ENCODE measurements at places on chromosomes 5 and 9.

DNA sequence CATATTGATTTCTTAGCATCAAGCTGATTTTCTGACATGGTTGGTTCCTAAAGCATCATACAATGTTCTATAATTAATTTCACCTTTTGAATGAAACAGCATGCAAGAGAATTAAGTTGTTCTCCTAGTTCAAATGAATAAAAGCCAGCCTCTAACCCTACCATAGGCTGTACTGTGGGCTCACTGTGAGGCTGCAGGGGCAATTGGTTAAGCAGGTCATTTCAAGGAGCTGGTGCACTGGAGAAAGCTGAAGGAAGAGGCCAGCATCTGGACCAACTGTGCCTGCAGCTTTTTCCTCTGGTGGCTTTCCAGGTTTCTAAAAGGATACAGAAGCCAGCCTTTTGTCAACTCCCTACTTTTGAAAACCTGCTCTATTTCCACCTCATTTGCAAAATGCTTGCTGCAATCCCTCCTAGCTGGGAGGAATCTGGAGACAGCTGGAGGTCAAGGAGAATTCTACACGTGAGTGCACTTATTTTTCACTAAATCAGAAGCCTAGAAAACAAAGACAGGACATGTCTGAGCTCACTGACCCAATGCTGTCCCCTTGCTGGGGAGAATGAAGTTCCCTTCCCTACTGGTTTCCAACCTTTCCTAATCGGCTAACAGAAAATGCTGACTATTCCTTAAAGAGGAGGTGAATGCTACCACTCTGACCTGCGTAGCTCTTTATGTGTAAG, 158.9 kb downstream of the APBA1 start:
- H3K27ac ChIP-seq = no peak overlapping the region
- no peaks in the 10 kb centered on the region for H3K27me3 ChIP-seq
- no peak overlapping the region for H3K4me3 ChIP-seq
- H3K36me3 ChIP-seq = no peaks in the 10 kb centered on the region
- H3K4me1 ChIP-seq = no peaks in the 10 kb centered on the region

DNA sequence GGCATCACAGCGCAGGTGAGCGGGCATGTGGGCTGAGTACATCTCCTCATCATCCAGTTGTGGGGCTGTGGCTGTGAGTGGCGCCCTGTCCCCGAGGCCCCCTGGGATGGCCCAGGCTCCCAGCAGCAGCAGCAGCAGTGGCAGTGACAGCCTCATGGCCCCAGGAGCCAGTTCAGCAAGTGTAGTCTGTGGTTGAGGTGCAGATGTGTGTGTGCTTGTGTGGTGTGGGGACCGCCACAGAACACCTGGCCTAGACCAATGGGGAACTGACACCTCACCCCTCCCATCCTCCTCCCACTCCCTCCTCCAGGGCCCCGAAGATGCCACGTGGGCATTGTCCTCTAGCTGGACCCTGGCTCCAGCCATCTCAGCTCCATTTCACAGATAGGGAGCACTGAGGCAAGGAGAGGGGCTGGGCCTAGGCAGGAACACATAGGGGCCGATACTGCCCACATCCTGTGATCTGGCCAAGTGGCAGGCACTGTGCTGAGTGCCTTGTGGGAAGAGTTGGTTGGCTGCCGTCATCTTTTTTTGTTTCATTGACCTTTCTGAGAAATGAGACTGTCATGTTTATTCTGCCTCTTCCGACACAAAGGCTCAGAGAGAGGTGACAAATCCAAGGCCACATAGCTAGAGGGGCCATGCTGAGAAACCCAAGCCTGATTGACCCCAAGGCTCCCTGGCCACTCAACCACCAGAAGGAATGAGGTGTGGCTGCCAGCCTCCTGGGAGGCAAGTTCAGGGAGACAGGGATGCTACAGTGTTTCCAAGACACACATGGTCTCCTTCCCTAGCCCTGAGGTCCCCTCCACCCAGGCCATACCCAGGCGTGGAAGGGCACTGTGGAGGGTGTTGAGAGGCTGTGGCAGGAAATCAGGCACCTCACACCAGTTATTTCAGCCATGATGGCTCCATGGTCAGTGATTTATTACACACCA, at the start of gene MZB1:
TSS of gene MZB1 (minus strand) at position 213 of the 938 bp plus-strand sequence. CDS start at position 156, 57 bp downstream.
- H3K4me3 ChIP-seq = peak within 1 kb of the TSS; percentile 98
- peak within 1 kb of the TSS; percentile 95 for H3K27ac ChIP-seq
- peaks cover 6% of the 10 kb centered on the region for H3K36me3 ChIP-seq
- H3K27me3 ChIP-seq = no peaks in the 10 kb centered on the region
- peaks cover 44% of the 10 kb centered on the region for H3K4me1 ChIP-seq

DNA sequence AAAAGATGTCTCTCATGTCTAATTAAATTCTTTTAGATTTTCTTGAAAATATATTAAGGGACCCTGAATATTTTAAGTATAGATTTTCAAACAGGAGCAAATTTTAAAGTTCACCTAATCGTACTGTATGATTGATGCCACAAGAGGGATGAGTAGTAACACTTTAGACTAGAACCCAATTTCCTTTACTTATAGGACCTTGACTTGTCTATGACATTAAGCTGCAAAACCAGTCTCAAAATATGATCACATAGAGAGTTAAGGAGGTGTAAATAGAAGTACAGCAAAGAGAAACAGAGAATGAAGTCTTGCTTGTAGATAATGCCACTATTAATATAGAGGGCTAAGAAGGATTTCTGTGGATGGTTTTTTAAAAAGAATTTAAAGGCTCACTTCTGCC, 312.9 kb upstream of the PRR16 start:
- no peak overlapping the region for H3K4me3 ChIP-seq
- H3K27me3 ChIP-seq = no peaks in the 10 kb centered on the region
- DNase-seq = no peak
- no peak overlapping the region for H3K27ac ChIP-seq
- no peaks in the 10 kb centered on the region for H3K36me3 ChIP-seq
- no peaks in the 10 kb centered on the region for H3K4me1 ChIP-seq

GRCh38 chr9:113163001-113163400, 12.2 kb downstream of the SLC31A2 start:
- H3K27me3 ChIP-seq = no peaks in the 10 kb centered on the region
- H3K27ac ChIP-seq = no peak overlapping the region
- no peak for DNase-seq
- no peak overlapping the region for H3K4me3 ChIP-seq
- H3K36me3 ChIP-seq = peaks cover 34% of the 10 kb centered on the region

- no peak for DNase-seq
- H3K4me1 ChIP-seq = no peaks in the 10 kb centered on the region
- no peaks in the 10 kb centered on the region for H3K36me3 ChIP-seq
- peaks cover 2% of the 10 kb centered on the region for H3K27me3 ChIP-seq
Measured at GRCh38 chr5:34977934-34978613, 48.7 kb downstream of the DNAJC21 start.

GRCh38 chr9:71179183-71179582, 57.8 kb upstream of the TRPM3 start:
- no peak for DNase-seq
- H3K27ac ChIP-seq = no peak overlapping the region
- H3K4me1 ChIP-seq = no peaks in the 10 kb centered on the region
- H3K4me3 ChIP-seq = no peak overlapping the region

- no peak overlapping the region for H3K27ac ChIP-seq
- H3K27me3 ChIP-seq = no peaks in the 10 kb centered on the region
- no peak overlapping the region for H3K4me3 ChIP-seq
- no peaks in the 10 kb centered on the region for H3K4me1 ChIP-seq
- DNase-seq = peak; percentile 36
- H3K36me3 ChIP-seq = peaks cover 34% of the 10 kb centered on the region
Measured at GRCh38 chr9:127525401-127526188, 74.3 kb downstream of the LRSAM1 start.

DNA sequence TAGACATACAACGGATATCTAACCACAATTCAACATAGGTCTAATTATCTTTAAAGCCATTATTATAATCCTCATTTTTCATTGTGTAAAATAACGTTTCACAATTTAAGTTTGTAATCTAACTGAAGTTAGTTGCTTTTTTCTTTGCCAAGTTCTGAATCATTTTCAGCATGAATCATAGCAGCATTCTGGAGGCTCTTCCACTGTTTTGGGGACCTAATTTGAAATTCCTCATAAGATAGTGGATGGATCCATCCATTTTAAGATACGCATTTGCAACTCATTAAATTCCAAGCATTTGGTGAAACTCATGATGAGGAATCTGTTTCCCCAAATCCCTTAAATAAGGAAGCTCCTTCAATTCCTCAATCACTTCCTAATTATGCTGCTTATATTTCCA, 447.1 kb upstream of the CDH10 start:
- no peaks in the 10 kb centered on the region for H3K4me1 ChIP-seq
- H3K27ac ChIP-seq = no peak overlapping the region
- no peaks in the 10 kb centered on the region for H3K27me3 ChIP-seq
- H3K36me3 ChIP-seq = no peaks in the 10 kb centered on the region
- DNase-seq = no peak

DNA sequence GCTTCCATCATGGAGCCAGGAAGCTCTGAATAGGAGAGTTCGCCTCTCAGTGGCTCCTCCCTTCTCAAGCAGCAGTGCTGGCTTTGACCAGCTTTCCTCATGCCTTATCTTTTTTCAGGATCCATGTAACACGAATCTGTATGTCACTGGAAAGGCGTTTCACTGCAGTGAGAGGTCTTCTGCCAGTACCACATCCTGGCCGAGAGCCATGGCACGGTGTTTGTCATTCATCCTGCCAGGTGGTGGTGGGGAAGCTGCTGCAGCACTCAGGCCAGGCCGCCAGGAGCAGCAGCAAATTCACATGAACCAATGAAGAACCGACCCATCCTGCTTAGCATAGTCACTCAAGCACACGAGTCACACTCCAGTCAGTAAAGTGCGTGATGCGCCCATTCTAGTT, 179.0 kb downstream of the FANCC start:
- no peak for DNase-seq
- H3K36me3 ChIP-seq = no peaks in the 10 kb centered on the region
- no peak overlapping the region for H3K27ac ChIP-seq
- no peak overlapping the region for H3K4me3 ChIP-seq

DNA sequence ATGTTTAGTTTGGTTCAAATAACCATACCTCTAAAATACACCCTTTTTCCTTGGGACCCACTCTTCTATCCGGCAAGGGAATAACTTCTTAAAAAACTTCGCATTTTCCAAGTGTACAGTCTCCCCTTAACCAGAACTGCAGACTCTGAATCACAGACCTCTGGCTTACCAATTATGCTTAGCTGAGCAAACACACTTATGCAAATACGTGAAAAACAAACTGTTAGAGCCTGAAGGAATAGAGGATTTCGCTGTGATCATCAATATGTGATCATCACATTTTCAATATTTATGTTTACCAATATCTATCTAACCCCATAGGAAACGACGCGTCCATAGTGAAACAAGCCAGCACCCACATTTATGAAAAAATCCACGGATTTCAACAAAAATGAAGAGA, 1.3 kb downstream of the LPAR1 start:
- H3K27me3 ChIP-seq = peaks cover 32% of the 10 kb centered on the region
- H3K4me3 ChIP-seq = no peak overlapping the region
- H3K36me3 ChIP-seq = no peaks in the 10 kb centered on the region
- H3K4me1 ChIP-seq = peaks cover 10% of the 10 kb centered on the region
- H3K27ac ChIP-seq = no peak overlapping the region

DNA sequence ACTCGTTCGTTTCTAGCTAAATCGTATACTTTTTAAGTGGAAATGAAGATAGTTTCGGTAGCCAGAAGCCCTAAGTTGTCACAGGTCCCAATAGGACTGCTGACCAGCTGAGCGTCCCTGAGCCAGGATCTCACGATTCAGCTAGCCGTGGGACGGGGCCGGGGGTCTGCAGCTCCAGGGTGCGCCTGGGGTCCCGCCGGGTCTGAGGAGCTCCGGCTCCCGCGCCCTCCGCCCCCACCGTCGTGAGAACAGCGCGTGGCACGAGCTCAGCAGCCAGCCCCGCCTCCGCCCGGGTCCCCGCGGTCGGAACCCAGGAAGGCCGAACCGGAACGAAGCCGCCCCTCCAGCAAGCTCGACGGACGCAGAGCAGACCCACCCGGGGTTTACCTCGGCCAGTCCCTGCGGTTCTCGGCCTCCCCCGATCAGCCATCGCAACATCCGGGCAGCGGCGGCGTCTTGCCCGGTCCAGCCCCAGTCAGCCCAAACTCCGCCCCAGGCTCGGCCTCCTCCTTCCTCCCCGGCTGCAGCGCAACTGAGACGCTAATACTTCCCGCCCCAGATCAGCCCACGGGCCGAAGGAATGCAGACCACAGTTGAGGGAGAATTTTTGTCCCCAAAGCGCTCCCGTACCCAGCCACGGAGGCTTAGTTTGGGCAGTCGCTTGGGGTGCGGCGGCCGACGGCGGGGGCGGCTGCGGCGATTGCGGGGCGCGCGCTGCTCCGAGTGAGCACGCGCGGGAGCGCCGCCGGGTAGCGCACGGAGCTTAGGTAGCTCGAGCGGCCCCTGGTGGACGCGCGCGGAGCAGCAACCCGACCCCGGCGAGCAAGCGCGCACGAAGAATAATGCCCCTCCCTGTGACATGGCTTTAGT, at the start of gene WDR41:
TSS of gene WDR41 (minus strand) at position 534 of the 870 bp plus-strand sequence. CDS start at position 438, 96 bp downstream.
- peaks cover 23% of the 10 kb centered on the region for H3K4me1 ChIP-seq
- peak; percentile 90 for DNase-seq
- peaks cover 7% of the 10 kb centered on the region for H3K27me3 ChIP-seq
- H3K27ac ChIP-seq = peak within 1 kb of the TSS; percentile 86
- H3K4me3 ChIP-seq = peak within 1 kb of the TSS; percentile 76
- H3K36me3 ChIP-seq = no peaks in the 10 kb centered on the region

GRCh38 chr5:98334946-98335345, 438.5 kb upstream of the RGMB start:
- no peak overlapping the region for H3K4me3 ChIP-seq
- H3K4me1 ChIP-seq = no peaks in the 10 kb centered on the region
- DNase-seq = no peak
- no peak overlapping the region for H3K27ac ChIP-seq
- H3K36me3 ChIP-seq = no peaks in the 10 kb centered on the region

GRCh38 chr9:14895806-14896205, 14.4 kb downstream of the FREM1 start:
- no peak overlapping the region for H3K27ac ChIP-seq
- H3K36me3 ChIP-seq = no peaks in the 10 kb centered on the region
- no peak overlapping the region for H3K4me3 ChIP-seq
- DNase-seq = no peak

DNA sequence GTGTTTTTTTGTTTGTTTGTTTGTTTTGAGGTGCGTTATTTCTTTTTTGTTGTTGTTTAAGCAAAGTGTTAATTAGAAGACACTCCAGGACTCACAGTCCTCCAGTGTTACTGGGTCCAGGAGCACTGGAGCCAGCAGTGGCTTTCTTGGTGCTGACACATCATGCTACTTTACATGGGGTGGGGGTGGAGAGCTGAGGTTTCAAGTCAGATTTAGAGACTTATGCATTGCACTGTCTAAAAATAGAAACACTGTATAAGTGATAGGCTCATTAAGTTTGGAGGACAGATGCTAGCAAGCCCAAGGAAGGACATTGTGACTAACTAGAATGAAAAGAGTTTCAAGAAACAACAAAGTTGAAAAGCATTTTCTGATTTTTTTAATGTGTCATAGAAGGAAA, 2209.2 kb downstream of the MAT2B start:
- H3K27ac ChIP-seq = no peak overlapping the region
- no peak for DNase-seq
- no peaks in the 10 kb centered on the region for H3K36me3 ChIP-seq
- H3K4me3 ChIP-seq = no peak overlapping the region

DNA sequence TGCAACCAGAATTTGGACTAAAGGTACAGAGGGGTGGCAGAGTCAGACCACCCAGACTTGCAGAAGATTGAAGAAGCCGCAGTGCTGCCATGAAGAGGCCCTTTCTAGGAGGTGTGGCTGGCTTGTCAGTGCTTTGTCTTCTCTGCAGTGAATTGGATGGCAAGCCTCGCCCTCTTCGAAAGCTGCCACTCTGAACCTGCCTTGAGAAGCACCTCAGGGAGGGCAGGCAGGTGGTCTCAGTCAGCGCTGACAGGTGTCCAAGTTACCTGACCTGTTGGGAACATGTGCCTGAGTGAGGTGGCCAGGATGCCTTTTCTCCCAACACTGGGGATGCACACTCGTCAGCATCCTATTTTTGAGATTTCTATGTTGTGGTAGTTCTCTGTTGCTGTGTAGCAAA, 6.2 kb downstream of the TENT4A start:
- no peak for DNase-seq
- H3K4me1 ChIP-seq = peaks cover 84% of the 10 kb centered on the region
- no peaks in the 10 kb centered on the region for H3K27me3 ChIP-seq
- H3K27ac ChIP-seq = no peak overlapping the region
